ENCODE measurements at places on chromosomes 6 and 20.
A peak's percentile ranks its signal among the peaks of the same experiment; 100 is the strongest.

GRCh38 chr20:37501940-37502339 lies 19.1 kb upstream of the NNAT start:
- peak; percentile 87 for DNase-seq

DNA sequence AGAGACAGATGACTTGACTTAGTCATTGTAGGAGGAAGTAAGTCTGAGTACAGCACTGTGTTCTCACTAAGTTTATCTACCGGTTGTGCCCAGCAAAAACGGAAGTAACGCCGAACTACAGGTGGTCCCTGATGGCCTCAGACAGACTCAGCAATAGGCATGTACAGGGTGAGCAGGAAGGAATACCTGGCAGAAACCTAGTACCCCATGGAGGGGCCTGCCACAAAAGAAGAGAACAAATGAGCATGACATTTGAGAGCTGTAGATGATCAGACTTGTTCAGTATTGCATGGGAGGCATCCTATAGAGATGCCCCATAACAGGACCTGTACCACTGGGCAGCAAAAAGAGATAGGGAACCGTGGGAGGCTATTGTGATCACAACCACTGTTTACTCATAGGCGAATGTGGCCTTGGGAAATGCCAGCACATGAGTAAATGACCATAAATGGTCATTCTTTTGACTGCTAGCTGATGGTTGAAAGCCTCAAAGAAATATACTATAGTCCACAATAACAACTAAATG lies 106.4 kb upstream of the TAB2 start:
- no peak for DNase-seq

GRCh38 chr20:43936805-43937204 lies 22.2 kb downstream of the TOX2 start:
- DNase-seq = no peak

DNA sequence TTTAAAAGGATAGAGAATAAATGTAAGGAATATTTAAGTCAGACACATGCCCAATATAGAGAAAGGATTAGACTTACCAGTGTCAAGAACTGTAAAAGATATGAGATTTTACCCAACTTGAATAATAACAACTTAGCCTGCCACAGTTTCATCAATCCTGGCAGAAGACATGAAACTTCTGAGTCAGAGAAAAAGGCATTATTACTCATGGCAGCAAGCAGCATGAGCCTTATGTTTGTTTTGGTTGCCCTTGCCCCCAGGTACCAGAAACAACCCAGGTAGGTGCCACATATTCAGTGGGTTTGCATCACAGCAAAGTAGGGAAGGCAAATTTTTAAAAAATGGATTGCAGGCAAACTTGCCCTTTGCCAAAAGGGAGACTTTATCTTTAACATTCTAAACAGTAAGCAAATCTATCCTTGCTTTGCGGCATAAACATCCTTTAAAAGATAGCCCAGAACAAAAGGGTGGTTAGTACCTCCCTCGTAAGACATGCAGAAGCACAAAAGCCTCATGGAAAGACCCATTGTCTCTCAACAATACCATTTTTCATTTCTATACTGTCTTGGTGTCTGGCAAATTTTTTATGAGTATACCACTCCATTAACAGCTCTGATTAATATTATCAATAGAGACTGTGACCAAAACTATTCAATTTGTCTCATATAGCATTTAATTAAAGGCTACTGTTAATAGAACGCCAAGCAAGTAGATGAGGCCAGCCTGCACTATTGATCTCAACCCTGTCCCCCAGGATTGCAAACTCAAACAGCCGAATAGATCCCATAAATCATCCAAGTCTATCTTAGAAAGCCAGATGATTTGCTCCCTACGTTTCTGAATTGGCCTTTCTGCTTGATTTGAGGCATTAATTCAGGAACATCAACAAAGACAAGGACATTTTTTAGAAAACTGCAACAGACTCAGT lies 185.1 kb downstream of the COL19A1 start:
- DNase-seq = no peak

DNA sequence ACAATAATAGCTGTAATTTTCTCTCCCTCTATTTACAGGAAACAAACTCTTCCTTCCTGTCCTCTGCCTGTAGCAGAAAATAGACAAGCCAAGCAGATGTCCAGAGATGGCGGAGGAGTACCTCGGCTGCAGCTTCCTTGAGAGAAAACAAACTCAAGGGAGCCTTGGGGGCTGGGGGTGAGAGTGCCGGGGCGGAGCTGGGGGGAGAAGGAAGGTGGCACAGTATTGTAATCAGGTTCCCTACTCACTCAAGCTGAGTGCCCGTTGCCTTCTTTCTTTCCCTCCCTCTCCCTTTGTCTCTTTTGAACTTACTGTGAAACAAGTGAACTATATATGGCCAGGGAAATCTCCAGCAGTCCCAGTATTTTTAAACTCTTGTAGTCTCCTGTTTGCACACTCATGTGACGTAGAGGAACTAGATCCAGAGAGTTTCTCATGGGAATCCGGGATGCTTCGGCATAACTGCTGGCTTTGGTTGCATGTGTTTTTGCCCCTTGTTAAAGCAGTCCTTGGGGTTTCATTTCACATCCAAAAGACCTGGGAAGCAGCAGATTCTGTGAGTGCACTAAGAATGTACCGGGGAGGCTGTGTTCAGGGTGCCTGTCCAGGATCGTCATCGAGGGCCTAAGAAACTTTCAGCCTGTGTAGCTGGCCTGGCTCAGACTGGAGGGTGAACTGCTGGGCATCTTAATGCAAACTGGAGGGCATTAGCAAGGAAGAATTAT lies 44.6 kb upstream of the HDDC2 start:
- DNase-seq = no peak

DNA sequence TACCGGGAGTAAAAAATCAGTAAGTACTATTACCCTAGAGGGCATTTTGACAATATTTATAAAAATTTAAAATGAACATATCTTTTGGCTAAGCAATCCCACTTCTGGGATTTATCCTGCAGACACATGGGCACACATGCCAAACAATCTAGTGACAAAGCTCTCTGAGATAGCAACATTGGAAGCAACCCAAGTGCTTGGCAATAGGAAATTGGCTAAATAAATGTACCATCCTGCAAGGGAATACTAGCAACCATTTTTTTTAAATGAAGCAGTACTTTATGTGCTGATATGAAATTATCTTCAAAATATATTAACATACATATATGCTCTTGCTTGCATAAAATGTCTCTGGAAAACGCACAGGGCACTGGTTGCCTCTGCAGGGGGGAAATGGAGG lies 133.8 kb downstream of the SNX5 start:
- no peak for DNase-seq

DNA sequence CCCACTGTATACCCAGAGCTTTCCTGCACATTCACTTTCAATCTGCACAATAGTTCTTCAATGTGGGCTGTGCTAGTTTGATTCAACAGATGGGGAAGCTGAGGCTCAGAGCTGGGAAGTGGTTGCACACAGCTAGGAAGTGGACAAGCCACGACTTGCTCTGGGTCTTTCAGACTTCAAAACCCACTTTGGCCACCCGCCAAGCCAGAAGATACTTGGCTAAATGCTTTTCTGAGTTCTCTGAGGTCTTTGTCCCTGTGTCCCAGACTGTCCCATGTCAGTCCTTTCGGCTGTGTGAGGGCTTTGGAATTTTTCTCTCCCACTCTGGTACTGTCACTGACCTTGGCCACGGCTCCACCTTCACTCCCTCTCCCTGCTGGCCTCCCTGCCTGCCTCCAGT lies 10.6 kb downstream of the PDYN start:
- DNase-seq = no peak

- no peak for DNase-seq
Measured at GRCh38 chr6:26044140-26045064, 42.8 kb upstream of the HFE start.

GRCh38 chr20:805713-806112 lies 27.8 kb upstream of the FAM110A start:
- no peak for DNase-seq

DNA sequence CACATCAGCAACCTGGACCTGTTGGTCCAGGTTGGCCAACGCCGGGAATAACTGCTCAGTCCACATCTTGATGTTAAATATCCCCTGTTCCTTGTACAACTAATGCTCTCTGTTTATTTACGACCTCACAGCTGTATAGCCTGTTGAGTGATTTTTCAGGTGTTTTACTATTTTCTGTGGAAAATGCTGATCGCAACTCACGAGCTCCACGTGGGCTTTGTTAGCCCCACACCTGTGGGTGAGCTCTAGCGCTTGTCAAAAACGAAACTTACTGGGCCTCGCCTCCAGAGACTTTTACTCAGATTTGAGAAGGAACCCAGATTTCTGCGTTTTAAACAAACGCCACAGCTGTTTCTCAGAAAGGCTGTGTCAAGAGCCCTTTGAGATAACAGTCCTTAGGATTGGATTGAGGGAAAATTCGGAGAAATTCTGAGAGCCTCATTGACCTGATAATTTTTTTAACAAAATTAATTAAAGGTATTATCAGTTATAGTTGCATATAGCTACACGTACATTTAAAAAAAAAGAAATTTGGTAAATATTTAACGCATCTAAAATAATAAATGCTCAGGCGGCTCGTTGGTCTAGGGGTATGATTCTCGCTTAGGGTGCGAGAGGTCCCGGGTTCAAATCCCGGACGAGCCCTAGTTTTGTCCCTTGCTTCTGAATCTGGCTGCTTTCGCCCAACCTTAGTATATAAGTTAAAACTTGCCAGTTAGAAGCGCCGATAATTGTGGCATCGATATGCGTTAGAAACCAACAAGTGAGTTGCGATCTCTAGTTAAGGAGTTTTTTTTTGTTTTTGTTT lies 16.7 kb downstream of the HMGN4 start:
- peak; percentile 36 for DNase-seq

DNA sequence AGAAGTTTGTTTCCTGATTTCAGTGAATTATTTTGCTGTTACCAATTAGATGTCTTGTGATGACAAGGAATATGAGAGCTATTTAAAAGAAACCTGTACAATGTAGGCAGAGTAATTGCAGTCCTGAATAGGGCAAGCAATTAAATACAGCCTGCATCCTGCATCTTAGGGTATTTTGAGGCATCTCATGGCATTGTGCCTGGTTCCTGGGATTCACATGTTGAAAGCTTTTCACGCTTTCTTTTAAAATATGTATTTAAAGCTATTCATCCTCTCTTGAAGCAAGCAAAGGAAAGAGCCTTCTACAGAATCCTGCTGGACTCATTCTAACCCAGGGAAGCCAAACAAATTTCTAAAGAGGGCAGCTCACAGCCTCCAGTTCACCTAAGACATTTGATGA lies 4.7 kb upstream of the RRAGD start:
- no peak for DNase-seq

GRCh38 chr6:36714511-36714910 lies 16.9 kb downstream of the RAB44 start:
- DNase-seq = no peak

- DNase-seq = no peak
Measured at GRCh38 chr20:39913274-39913673, 775.8 kb downstream of the MAFB start.

GRCh38 chr20:21046413-21047070 lies 59.6 kb downstream of the LINC00237 start:
- DNase-seq = no peak

GRCh38 chr6:132019586-132019985 lies 68.4 kb upstream of the CCN2 start:
- no peak for DNase-seq

DNA sequence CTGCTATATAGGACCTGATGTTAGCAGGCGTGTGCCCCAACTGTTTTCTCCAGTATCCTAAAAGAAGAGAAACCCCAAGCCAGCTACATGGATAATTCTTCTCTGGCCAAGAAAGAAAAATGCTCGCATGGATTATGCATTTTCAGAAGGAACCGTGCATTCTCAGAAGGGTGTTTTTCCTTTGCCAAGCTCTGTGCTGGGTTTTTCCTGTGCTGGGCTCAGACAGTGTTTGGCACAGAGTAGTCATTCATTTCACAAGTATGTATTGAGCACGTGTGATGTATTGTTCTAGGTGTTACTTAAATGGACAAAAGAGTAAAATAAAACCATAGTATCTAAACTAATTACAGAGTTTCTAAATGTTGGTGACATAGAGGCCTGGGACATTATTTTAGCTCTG lies 62.7 kb upstream of the ZNF133 start:
- no peak for DNase-seq

DNA sequence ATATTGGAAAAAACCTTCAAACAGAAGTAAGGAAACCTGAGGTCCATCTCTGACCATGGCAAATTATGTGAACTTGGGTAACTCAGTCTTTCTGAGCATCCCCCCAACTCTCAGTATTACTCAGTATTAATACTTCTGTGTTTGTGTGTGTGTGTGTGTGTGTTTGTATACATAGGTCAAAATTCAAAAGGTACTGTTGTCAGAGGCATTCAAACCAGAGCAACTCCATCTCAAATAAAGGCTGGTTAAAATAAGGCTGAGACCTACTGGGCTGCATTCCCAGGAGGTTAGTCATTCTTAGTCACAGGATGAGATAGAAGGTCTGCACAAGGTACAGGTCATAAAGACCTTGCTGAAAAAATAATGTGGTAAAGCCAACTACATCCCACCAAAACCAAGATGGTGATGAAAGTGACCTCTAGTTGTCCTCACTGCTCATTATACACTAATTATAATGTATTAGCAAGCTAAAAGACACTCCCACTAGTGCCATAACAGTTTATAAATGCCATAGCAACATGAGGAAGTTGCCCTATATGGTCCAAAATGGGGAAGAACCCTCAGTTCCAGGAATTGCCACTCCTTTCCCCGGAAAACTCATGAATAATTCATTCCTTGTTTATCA lies 33.3 kb upstream of the SLC22A16 start:
- DNase-seq = no peak

- DNase-seq = no peak
Measured at GRCh38 chr20:20888936-20889335, 176.5 kb upstream of the RALGAPA2 start.

DNA sequence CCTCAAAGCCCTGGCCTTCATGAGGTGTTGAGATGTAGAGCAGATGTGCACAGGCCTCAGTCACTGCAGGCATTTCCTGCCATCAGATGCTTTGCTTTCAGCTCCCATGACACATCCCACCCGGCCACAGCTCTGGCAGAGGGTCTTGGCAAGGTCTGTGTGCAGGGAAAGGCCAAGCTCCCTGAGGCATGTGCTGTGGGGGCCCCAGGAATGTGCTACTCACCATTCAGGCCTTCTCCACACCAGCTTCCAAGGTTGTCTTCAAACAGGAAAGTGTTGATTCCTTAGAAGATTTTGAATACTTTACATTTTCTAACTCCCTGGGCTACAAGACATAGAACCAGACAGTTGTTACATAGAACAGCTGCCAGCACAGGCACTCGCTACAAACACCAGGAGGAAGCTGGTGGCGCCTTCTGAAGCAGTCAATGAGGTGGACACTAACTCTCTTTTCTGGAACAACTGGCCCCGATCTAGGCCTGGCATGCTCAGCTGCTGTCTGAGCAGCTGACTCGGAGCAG lies 27.8 kb downstream of the CASS4 start:
- DNase-seq = no peak

GRCh38 chr6:42339991-42340401 lies 111.7 kb downstream of the TRERF1 start:
- DNase-seq = no peak

Data from NCI-H510A (cell line).